ENCODE measurements at places on chromosomes 4 and X.

DNA sequence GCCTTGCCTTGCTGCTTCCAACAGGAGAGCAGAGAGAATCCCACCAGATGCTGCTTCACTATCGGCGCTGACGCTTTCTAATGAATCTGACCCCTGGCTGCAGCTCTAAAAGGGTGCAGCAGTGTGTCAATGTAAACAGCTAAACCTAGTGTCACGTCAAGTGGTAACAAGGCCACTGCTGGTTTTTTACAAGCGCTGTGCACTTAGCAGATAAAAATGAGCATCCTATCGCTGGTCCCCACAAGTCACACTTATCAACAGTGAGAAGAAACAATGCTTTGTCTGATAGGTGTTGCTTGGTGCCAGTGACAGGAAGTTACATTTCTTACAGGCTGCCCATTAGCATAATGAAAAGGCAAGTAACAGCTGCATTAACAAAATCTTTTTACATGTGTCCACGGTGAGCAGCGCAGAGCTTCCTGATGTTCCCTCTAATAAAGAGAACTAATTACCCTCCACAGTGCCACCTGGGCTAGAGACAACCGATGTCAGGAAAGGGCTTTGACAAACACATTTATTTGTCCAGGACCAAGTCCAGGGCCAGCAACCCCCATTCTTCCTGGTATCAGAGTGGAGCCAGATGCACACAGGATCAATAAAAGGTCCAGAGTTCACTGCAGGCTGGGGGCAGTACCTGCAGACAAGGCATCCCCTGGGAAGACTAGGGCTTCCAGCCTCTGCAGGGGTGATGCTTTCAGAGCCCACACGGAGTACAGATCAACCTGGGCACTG lies 176.0 kb downstream of the MGST2 start:
- no peak for DNase-seq

DNA sequence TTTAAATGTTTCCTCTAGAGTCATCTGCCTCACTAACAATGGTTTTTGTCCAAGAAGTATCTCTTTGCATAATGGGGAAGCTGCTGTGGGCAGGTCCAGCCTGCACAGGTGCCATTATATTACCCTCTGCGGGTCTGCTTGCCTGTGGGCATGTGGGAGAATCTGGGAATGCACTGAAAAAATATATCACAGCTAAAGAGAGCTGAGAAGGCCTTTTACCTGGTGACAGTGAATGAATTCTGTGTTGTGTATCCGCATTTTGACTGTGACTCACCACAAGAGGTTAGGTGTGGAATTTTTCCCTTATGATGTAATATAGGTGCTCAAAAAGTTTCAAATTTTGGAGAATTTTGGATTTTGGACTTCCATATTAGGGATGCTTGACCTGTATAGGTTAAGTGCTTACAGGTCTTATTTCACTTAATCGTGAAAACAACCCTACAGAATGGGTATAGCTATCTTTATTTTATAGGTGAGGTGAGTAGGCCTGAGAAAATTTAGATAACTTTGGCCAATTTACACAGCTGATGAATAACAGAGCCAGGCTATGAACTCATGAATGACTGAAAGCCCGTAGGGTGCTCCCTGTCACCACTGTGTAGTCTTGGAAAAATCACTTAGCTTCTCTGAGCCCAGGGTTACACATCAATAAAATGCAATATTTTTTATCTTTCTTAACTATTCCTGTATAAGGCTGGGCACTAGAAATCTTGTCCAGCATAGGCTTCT lies 198.0 kb upstream of the EPHA5 start:
- DNase-seq, result no peak

DNA sequence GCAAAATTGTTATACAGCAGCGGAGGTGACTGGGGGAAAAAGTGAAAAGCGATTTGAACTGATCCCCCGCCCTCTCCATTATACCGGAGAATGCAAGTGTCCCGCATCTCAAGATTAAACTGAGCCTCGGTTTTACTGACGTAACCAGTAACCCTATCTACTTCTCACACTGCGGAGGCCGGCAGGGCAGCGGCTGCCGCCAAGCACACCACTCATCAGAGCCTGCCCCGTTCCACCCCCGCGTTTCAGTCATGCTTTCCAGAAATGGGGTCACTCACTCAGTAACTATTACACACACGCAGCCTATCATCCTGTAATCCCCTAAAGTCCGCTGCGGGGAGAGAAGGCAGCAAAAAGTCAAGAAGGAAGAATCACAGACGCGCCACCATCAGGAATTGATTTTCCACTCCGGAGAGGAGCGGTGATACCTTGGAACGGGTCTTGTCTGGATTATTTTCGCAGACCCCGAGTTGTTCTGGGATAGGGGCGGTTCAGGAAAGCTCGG lies 1.4 kb downstream of the RPS6KA3 start:
- DNase-seq, result peak; percentile 55

DNA sequence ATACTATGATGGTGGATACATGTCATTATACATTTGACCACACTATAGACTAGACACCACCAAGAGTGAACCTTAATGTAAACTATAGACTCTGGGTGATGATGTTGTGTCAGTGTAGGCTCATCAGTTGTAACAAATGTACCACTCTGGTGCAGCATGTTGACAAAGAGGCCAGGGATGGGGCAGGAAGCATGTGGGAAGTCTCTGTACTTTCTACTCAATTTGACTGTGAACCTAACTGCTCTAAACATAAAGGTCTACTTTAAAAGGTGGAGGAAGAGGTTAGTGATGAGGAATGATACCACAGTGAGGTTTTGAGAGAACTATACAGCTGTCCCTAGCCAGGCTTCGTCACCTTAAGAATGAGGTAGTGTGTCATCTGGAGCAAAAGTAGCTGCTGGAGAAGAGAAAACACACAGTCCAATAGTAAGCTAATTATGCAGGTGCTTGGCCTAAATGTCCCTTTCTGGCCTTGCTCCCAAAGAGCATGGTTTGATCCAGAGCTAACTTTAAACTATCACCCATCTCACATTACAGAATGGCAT lies 38.4 kb downstream of the GRSF1 start:
- no peak for DNase-seq

GRCh38 chr4:150525321-150525868 lies 56.6 kb upstream of the MAB21L2 start:
- no peak for DNase-seq

DNA sequence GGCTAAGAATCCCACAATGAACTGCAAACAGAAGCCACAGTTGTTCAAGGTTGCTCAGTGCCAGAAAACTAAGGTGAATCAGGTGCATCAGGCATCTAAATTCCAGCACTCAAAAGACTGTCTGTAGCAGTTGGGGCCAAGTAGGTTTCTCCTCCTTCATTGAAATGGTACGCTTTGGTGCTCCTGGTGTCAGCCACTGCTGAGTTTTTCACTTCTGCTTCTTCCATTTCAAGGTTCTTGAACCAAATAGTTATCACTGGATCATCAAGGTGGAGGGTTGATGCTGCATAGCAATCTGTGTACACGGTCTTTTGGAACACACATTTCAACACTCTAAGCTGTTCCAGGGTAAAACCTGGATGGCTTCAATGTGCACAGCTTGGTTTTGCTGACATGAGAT lies 74.4 kb downstream of the TMA16 start:
- no peak for DNase-seq

DNA sequence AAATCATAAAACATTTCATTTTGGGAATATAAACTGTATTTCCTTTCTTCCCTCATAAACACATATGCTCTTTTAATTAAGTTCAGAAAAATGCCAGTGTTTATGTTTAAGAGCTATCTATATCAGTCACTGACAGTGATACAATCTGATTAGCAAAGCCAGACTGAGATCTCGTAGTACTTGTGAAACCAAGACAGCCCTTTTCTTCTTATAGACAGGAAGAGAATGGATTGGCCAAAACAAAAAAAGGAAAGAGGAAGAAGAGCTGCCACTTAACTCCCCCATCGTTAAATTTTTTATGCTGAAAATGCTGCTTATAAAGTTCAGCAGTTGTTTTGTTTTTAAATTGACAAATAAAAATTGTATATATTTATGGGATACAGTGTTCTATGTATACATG lies 87.4 kb downstream of the PLAC1 start:
- DNase-seq, result no peak

- no peak for DNase-seq
Measured at GRCh38 chr4:179751669-179752068, 2309.4 kb upstream of the AGA start.

GRCh38 chr4:104330125-104330905 lies 164.4 kb downstream of the CXXC4 start:
- DNase-seq, result no peak

GRCh38 chrX:77967631-77968030 lies 1.8 kb downstream of the PGAM4 start:
- no peak for DNase-seq
